Stimulated activated CD8-positive, alpha-beta memory T cell treated with anti-CD3 and anti-CD28 coated beads, Interleukin-4, amount 100 ng/mL, for 1 hour (primary cell): ENCODE measurements at places on chromosomes 7 and 10.

DNA sequence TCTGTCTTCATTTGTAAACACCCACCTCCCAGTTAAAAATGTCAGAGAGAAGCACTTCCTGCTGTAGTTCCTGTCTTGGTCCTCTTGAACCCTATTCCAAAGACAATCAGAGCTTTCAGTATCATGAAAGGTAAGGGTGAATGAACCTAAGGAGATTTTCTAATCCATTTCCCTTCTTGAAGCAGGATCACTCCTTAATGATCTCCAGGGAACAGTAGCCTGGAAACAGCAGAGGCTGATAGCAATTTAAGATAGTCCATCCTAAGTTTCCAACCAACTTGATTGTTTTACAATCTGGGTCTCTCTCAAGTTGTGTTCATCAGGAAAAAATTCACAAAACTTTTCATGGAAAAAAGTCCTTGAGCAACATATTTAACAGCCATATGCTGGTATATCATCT, 273.6 kb downstream of the NEBL start:
- DNase-seq, result no peak

DNA sequence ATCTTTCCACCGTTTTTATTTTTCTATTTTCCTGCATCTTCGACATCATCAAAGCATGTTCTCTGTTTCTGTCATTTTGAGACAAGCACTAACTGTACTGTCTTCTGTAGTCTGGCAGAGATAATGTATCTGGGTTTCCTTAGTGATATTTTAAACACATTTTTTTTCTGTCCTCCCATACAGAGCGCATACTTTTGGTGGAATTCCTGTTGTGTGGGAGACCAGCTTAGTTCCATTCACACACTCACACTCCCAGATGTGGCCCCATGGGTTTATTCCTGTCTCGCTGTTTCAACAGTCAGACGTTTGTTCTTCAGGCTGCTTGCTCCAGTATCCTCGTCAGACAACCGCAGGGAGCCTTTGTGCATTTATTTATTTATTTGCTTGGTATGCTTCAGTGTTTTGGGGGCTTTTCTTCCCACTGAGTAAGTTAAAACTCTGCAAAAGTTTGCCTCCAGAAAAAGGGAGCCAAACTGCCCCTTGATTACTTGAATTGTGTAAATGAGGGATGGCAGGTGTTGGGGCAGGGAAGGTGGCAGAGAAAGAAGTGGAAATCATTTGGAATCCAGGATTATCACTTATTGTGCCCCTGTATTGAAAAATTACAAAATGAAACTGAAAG, 456.8 kb upstream of the KLF6 start:
- DNase-seq, result no peak

- DNase-seq, result no peak
Measured at GRCh38 chr10:96814264-96814663, 17.8 kb upstream of the LCOR start.

GRCh38 chr10:12418000-12418399, 68.7 kb downstream of the CAMK1D start:
- no peak for DNase-seq

- DNase-seq, result no peak
Measured at GRCh38 chr10:121595806-121596688, 2.2 kb downstream of the FGFR2 start.

DNA sequence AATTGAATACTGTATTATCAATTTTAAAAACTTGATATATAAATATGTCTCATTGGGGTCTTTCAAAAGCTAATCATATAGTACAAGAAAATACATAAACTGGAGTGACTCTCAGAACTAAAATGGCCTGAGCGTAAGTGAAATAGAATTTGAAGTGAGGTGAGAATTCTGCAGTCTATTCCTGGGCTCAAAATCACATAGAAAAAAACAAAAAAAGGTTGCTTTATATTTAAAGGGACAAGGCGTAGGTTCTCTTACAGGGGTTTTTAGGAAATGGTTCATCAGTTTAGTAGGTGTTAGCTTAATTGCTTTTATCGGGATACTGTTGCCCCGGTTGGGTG, 36.7 kb upstream of the PRSS1 start:
- DNase-seq, result no peak

DNA sequence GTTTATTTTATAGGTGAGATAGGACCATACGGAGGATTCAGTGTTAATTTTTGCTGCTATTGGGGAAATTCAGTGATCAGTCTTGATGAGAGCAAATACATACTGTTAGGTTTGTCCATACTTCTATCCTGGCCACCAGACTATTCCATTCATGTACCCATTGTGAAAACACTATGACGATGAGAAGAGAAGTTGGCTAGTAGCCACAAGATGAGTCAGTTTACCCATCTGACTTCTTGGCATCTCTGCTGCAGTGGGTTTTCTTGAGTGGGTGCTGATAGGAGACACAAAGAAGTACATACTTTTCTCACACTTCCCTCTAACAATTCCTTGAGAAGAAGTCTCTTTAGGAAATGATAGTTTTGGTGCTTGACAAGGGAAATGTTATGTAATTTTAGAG, 133.1 kb downstream of the TFPI2 start:
- DNase-seq, result no peak

DNA sequence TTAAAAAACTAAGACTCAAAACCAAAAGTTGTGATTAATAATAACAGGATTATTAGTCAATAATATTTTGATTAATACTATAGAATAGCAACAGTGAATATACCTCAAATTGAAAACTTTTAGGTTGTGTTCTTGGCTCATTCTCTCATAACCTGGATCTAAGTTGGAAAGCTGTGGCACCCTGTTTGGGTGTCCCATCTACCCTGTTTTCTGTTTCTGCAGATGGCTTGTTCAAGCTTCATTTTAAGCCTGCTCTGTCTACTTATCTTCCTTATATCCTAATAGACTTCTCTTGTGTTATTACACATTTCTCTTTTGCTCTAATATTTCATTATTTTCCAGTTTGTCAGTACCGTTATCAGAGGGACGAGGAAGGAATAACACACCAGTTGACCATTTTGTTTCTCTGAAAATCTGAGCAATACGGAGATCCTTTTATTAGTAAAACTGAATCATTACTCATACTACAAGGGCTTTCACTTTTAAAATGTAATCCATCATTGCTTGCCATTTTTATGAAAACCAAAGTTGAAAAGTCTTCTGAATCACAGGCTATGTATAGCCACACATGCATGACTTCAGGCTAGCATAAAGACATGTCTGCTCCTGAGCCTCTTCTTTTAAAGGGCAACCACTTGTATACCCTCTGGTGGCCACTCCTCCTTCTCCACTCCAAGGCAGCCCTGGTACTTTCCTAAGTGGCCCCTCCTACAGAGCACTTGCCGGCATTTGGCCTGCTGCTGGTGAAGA, 22.3 kb downstream of the COX15 start:
- no peak for DNase-seq

GRCh38 chr10:85043207-85043606, 714.8 kb downstream of the CCSER2 start:
- no peak for DNase-seq
